ENCODE measurements at places on chromosomes 11 and 22. TPM values are rescaled to one million over a fixed set of nuclear protein-coding genes. Genes with fewer than 3 reads are reported as not detected.

DNA sequence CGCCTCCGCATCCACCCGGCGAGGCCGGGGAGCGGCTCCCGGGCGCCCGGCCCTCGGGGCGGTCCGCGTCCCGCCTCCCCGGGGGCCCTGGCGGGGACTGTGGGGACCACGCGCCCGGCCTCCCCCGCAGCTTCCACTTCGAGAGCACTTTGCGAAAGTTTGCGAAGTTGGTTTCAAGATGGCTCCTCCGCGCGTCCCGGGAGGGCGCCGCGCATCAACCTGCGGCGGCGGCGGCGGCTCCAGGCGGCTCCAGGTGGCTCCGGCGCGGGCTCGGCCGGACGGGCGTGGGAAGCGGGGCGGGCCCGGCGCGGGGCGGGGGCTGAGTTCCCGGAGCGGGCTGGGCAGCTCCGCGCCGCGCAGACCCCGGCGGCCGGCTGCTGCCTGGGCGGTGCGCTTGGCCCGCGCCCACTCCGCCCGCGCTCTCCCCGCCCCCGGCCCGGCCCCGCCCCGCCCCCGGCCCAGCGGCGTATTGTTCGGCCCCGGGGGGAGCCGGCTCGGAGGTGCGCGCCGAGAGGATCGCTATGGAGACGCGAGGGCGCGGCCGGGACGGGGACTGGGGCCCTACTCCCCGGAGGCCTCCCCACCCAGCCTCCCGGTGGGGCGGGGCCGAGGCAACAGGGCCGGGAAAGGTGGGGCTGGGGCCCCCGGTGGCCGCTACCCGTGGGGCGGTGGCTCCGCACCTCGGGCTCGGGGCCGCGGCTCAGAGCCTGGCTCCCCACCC lies at the start of gene CELSR1:
TSS of gene CELSR1 (minus strand) at position 396 of the 721 bp plus-strand sequence. CDS start 450 bp downstream, outside the sequence.
- no peak for DNase-seq

GRCh38 chr11:74169738-74170458 lies 904 bp downstream of the C2CD3 start:
- DNase-seq = no peak

DNA sequence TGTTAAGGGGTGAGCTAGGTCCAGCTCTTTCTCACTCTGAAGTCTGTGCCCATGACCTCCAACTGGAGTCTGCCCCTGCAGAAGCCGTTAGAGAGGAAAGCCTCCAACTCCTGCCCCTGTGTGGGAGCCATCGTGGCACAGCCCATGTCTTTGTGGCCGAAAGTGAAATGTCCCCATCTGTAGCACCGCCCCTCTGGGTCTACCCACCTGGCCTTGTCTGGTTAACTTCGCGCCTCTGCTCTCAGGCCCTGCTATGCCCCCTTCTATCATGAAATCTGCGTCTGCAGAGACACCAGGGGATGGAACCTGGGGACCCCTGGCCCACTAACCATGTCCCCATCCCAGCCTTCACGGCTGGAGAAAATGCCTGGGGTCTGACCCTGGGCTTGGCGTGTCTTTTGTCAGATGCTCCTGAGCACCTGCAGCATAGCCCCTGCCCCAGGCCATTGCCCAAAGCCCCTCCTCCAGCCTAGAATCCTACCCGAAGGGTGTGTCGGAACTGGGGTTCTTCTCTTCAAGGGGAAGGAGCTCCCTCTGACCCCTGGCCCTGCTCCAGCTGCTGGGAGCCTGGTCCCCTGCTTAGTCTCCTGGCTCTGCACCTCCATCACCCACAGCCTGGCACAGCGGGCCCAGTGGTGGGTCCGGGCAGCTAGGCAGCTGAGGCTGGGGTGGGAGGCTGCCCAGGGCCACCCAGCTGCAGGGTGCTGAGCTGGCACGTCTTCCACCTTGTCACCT lies 35.8 kb upstream of the HMOX1 start:
- no peak for DNase-seq

GRCh38 chr11:28228196-28228895 lies 120.2 kb downstream of the METTL15 start:
- no peak for DNase-seq

DNA sequence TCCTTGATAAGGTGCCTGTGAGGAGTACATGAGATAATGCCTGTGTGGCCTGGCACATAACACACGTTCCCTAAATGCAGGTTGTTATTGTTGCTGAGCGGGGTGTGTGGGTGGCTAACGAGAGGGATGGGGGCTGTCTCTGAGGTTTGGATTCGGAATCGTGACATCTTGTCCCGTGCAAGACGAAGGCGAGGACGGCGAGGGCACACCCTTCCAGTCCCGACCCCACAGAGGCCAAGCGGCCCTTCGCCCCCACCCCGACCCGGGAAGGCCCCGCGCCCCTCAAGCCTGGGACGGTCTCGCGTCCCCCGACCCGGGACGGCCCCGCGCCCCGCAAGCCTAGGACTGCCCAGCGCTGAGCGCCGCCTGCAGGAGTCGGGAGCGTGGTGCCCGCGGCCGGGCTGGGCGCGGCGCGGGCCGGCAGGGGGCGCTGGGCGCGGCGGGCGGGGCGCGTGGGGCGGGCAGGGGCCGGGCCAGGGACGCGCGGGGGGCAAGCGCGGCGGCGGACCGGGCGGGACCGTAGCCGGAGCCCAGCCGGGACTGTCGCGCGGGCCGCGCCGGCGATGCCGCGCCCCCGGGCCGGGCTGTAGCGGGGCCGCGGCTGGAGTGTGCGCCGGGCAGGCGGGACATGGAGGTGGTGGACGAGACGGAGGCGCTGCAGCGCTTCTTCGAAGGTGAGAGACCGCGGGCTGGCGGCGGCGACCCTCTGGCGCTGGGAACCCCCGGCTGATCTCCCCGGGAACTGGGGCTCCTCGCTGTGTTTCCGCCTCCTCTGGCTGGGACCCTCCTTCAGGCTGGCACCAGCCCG lies at the start of gene MYRF:
TSS of gene MYRF (plus strand) at position 520 of the 808 bp plus-strand sequence. CDS start at position 629, 109 bp downstream.
- DNase-seq = no peak

DNA sequence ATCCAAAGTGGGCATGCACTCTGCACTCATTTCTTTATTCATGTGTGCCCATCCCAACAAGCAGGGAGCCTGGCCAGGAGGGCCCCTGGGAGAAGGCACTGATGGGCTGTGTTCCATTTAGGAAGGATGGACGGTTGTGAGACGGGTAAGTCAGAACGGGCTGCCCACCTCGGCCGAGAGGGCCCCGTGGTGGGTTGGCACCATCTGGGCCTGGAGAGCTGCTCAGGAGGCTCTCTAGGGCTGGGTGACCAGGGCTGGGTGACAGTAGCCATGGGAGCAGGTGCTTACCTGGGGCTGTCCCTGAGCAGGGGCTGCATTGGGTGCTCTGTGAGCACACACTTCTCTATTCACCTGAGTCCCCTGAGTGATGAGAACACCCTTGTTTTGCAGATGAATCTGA lies 129.3 kb upstream of the B3GAT1 start:
- DNase-seq = no peak

ZBTB44 gene
- 15.7 TPM for polyA plus RNA-seq

OR52H1 gene
- polyA plus RNA-seq = 0.15 TPM

PRG2 gene
- polyA plus RNA-seq = not detected

PDE2A gene
- polyA plus RNA-seq = 0.38 TPM

GAB4 gene
- not detected for polyA plus RNA-seq
